ENCODE measurements at places on chromosomes 5 and 9.
A peak's percentile ranks its signal among the peaks of the same experiment; 100 is the strongest.

GRCh38 chr9:28267351-28267750 lies 694.1 kb upstream of the C9orf72 start:
- no peak for DNase-seq

DNA sequence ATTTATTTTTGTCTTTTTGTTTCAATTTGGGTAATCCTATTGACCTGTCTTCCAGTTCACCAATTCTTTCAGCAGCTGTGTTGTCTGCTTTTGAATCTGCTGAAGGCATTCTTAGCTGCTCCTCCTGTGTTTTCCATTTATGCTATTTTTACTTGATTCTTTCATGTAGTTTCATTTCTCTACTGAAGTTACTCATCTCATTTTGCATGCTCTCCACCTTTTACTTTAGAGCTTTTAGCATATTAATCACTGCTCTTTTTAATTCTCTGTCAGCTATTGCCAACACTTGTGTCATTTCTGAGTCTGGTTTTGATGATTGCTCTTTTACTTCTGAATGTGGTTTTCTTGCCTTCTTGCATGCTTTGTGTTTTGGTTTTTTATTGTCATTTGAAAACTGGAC lies 496.0 kb upstream of the CLINT1 start:
- no peak for DNase-seq

GRCh38 chr5:54013556-54014194 lies 296.7 kb downstream of the ARL15 start:
- DNase-seq, result peak; percentile 76

DNA sequence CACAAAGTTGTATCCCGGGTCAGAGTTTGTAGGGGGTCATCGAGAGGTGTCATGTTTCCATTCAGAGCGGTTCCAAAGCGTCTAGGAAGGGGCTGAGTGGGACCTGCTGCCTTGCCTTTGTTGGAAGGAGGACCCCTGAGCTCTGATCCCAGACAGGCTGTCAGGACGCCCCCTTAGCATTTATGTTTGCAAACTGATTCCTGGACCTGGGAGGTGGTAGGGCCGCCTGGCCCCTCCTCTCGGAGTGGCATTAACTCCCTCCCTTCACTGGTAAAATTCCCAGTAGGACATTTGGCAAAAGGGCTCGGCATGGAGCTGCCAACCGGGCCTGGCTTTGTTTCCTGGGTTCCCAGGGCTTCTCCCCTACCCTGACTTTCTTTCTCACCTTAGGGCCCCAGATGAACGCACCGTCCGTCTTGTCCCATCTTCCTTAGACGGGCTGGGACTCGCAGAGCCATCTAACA lies 2.5 kb downstream of the JADE2 start:
- DNase-seq, result no peak

DNA sequence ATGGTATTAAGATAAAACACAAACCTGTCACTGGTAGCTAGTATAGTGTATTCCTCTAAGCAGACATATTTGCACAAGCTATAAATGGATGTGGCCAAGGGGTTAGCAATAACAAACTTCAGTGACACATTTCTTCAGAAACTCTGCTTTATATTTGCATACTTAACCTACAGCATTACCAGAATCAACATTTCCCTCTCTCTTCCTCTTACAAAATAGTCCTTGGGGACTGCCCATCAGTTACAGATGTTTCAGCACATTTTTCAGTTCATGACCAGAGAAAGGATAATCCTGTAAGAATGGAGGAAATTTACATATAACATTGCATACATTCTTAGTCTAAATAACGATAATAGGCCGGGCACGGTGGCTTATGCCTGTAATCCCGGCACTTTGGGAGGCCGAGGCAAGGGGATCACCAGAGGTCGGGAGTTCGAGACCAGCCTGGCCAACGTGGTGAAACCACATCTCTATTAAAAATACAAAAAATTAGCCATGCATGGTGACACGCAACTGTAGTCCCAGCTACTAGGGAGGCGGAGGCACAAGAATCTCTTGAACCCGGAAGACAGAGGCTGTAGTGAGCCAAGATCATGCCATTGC lies 25.3 kb upstream of the SLC1A1 start:
- no peak for DNase-seq

DNA sequence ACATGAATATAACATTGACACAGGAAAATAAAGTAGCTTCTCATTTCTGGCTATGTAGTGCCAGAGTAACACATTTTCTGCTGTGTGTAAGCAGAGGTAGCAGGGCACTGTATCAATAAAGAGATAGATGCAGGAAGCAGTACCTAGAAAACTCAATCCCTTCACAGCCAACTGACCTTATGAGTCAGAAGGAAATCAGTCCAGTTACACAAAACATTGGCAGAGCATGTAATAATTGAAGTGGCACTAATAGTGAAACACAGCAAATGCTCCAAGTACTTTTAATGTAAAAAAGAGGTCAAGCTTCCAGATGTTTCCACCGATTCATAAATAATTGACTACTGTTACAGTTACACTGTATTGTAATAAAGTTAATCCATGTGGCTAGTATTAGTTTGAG lies 706.6 kb downstream of the EFNA5 start:
- DNase-seq, result no peak
